ENCODE measurements at places on chromosomes 3 and 15.
A peak's percentile ranks its signal among the peaks of the same experiment; 100 is the strongest.

GRCh38 chr15:86645925-86646500, 566.3 kb downstream of the AGBL1 start:
- DNase-seq: no peak

DNA sequence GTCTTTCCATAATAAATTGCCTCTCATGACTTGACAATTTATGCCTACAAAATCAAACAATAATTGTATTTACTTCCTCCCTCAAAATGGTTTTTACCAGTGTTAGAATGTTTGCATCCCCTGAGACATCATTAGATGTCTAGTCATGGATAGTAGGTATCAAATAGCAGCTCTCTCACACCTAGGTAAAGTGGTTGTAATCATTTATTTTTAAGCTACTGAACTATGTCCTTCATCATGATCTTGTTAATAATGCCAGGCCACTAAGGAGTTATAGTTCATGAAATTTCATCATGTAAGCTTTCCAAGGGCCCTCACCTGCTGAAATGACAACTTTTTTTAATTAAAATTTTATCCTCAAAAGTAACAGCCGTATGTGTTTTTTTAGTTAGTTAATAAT, 134.1 kb downstream of the ARPP21 start:
- DNase-seq: no peak

GRCh38 chr3:108528459-108529252, 18.3 kb upstream of the MYH15 start:
- DNase-seq: no peak

GRCh38 chr3:101193957-101194356, 126.4 kb downstream of the IMPG2 start:
- peak; percentile 62 for DNase-seq

GRCh38 chr3:120688121-120688520, 6.1 kb upstream of the HGD start:
- DNase-seq: peak; percentile 71

- no peak for DNase-seq
Observed at GRCh38 chr3:104584682-104585081, 782.0 kb upstream of the ALCAM start.

GRCh38 chr15:70279096-70279495, 181.4 kb upstream of the TLE3 start:
- no peak for DNase-seq

DNA sequence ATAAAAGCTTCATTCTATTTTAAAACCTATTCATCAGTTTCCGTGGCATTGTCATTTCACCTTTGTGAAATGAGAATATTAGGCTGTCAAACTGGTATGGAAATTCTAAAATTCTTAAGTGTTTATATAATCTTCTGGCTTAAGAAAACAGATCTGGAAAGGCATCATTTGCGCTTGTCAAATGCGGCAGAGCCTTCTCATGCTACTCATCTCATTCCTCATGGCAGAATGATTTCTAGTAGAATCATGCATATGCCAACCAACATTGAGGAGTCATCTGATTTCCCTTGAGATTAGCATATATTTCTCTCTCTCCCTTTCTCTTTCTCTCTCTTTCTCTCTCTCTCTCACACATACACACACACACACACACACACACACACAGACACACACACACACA, 48.8 kb downstream of the STRIT1 start:
- no peak for DNase-seq

GRCh38 chr3:140501061-140501769, 176.6 kb upstream of the TRIM42 start:
- DNase-seq: no peak

DNA sequence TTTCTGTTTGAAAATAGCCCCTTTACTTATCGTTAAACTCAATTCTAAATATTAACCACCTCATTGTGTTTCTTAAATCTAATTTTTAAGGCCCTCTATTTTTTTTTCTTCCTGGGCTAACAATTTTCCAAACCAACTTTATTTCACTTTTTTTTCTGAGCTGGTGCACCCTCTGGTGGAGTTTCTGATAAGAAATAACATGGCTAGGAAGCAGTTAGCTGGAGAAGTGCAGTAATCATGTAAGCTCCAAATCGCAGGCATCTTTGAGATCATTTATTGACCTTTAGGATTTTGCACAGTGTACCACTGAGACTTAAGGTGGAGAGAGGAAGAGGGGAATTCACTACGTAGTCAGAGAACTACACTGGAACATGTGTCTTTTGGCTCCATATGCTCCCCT, 6.4 kb downstream of the TMEM207 start:
- peak; percentile 24 for DNase-seq

GRCh38 chr3:176795891-176796290, 401.4 kb downstream of the TBL1XR1 start:
- DNase-seq: no peak

GRCh38 chr3:187763850-187764648, 18.8 kb upstream of the BCL6 start:
- DNase-seq: no peak

DNA sequence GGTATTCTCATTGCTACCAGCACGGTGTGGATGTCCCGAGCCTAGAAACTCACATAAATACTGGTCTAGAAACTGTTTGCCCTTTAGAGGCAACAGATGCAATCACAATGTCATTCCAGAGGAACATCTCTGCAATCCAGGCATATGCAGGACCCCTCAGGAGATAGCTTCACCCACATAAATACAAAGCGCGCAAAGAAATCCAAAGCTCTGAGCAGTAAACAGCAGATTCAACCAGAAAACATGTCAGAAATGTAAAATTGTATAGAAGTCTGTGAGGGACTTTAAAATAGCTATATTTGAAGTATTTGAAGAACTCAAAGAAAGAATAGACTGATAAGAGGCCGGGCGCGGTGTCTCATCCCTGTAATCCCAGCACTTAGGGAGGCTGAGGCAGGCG, 291.7 kb downstream of the FAM43A start:
- DNase-seq: no peak

GRCh38 chr3:156256256-156256655, 135.9 kb downstream of the KCNAB1 start:
- DNase-seq: peak; percentile 6

- peak; percentile 35 for DNase-seq
Observed at GRCh38 chr15:72796515-72797337, 13.2 kb upstream of the ADPGK start.

DNA sequence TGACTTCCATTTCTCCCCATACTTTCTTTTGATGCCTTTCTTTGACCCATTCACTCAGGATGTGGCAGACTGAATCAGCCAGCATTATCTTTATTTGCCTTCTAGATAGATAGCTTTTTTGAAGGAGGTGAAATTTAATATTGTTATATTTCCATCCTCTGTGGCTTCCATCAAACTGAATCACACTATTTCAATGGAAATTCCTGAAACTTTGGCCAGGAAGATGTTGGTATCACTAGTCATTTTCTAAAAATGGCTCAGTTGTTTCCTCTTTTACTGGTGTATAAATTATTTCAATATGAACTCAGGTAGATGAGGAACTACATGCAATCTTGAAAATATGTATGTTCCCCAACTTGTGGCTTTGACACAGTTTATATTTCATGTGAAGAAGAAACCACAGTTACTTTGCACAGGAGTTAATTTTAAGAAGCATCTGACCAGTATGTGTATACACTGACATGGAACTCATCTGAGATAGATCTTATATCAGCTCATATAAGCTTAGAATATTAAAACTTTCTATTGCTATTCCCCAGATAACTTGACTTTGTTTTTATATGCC, 248.3 kb downstream of the CGGBP1 start:
- DNase-seq: no peak

GRCh38 chr3:105429034-105429762, 62.5 kb downstream of the ALCAM start:
- no peak for DNase-seq

GRCh38 chr15:101496198-101496986, 6.9 kb upstream of the PCSK6 start:
- no peak for DNase-seq

DNA sequence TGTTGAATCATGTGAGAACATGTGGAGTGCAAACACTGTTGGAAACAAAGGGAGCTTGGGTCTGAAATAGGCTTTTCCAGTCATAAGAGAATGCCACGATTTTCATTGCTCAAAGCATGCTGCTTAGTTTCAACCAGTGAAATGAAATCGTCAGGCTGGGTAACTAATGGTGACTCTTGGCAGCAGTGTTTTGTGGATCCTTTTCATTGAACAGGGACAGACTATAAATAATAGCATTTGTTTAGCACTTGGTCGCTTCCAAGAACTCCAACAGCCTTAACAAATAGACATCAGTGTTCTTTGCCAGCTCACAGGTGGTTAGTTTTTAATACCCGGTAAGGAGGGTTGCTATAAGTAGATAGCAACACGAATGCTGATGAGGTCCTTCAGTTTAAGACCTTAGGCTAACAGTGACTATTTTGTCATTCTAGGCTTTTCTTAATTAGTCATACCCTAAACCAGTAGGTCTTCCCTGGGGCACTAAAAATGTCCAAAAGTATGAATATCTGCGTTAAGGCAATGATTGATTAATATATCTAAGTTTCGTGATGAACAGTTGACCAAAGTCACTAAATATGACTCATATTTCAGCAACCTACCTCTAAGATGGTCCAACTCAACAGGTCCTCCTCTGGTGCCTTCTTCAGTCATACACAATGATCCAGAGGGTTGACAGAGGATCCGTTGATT, 15.8 kb downstream of the TP63 start:
- DNase-seq: no peak

DNA sequence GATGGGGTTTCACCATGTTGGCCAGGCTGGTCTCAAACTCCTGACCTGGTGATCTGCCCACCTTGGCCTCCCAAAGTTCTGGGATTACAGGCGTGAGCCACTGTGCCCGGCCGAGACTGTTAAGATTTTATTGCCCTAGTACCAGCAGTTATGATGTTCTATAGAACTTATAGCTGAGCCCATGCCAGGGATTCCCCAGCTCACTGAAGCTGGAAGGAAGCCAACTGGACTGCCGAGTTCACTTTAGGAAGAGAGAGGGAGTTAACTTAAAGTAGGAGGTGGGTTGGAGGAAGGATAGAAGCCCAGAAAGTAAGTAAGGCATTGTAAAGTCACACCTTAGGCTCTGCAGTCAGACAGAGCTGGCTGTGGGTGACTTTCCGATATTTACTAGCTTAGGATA, 101.1 kb upstream of the BOC start:
- no peak for DNase-seq

- DNase-seq: no peak
Observed at GRCh38 chr15:68626739-68627138, 47.9 kb downstream of the CORO2B start.

- peak; percentile 64 for DNase-seq
Observed at GRCh38 chr3:194472290-194472920, 14.4 kb downstream of the ATP13A3 start.

GRCh38 chr3:169939751-169940150, 26.9 kb upstream of the SEC62 start:
- no peak for DNase-seq

- peak; percentile 53 for DNase-seq
Observed at GRCh38 chr3:120615847-120616609, 19.9 kb downstream of the NDUFB4 start.

- DNase-seq: no peak
Observed at GRCh38 chr3:156201411-156202405, 81.3 kb downstream of the KCNAB1 start.

DNA sequence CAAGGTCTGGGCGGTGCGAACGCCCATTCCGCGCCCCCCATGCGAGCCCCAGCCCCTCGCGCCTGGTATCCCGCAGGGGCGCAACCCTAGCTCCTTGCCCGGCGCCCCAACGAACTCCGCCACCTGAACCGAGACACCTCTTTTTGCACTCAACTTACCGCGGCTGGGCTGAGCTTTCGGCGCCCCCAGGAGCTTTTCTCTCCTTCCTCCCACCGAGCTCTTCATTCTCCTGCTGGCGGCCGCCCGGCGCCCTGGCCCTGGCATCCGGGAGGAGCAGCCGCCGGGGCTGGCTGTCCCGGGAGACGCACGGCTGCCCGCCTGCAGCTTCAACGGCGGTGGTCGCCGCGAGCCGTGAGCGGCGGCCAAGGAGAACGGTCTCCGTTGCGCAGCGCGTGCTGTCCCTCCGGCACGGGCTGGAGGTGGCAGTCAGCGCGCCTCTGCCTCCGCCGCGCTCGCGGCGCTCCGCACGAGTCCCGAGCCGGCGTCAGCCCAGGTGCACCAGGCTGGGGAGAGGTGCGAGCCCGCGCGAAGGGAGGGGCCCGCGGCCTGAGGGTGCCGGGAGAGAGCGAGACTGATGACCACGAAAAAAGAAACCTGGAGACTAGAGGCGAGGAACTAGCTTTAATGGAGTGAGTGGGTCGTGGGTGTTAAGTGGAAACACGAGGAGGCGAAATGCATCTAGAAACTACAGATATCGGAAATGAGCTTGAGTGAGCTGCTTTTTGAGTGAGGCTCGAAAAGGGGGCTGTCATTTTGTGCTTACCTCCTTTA, 621.5 kb upstream of the ZNF385D start:
- no peak for DNase-seq

DNA sequence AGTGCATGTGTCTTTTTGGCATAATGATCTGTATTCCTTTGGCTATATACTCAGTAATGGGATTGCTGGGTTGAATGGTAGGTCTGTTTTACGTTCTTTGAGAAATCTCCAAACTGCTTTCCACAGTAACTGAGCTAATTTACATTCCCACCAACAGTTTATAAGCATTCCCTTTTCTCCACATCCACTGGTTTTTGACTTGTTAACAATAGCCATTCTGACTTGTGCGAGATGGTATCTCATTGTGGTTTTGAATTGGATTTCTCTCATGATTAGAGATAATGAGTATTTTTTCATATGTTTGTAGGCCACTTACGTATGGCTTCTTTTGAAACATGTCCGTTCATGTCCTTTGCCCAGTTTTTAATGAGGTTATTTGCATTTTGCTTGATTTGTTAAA, 117.7 kb downstream of the CHCHD4 start:
- no peak for DNase-seq

- no peak for DNase-seq
Observed at GRCh38 chr15:73258271-73259108, 110.3 kb downstream of the HCN4 start.

- DNase-seq: no peak
Observed at GRCh38 chr3:89405176-89405575, 297.8 kb downstream of the EPHA3 start.

- no peak for DNase-seq
Observed at GRCh38 chr3:126342211-126342610, 15.0 kb downstream of the KLF15 start.

GRCh38 chr3:3798631-3799113, 559 bp upstream of the LRRN1 start:
- no peak for DNase-seq

- DNase-seq: peak; percentile 51
Observed at GRCh38 chr3:187064210-187065115, 74.8 kb downstream of the RPL39L start.

- peak; percentile 72 for DNase-seq
Observed at GRCh38 chr3:192570821-192571791, 156.2 kb downstream of the FGF12 start.

GRCh38 chr3:187636528-187636927, 33.7 kb downstream of the SST start:
- DNase-seq: no peak

- no peak for DNase-seq
Observed at GRCh38 chr15:73839699-73840377, 33.5 kb upstream of the TBC1D21 start.

DNA sequence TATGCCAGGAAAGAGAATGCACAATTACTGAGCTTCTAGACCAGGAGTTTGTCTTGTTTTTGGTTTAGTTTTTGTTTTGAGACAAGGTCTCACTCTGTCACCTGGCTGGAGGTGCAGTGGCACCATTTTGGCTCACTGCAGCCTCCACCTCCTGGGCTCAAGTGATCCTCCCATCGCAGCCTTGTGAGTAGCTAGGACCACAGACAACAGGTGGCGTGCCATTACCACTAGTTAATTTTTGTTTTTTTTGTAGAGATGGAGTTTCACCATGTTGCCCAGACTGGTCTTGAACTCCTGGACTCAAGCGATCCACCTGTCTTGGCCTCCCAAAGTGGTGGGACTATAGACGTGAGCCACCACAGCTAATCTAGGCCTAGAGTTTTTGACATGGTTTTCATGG, 104.4 kb upstream of the CCDC54 start:
- no peak for DNase-seq
